ENCODE measurements at places on chromosomes 5 and 9.

GRCh38 chr5:176779537-176779936 is 30.8 kb upstream of the UNC5A start:
- DNase-seq = no peak

DNA sequence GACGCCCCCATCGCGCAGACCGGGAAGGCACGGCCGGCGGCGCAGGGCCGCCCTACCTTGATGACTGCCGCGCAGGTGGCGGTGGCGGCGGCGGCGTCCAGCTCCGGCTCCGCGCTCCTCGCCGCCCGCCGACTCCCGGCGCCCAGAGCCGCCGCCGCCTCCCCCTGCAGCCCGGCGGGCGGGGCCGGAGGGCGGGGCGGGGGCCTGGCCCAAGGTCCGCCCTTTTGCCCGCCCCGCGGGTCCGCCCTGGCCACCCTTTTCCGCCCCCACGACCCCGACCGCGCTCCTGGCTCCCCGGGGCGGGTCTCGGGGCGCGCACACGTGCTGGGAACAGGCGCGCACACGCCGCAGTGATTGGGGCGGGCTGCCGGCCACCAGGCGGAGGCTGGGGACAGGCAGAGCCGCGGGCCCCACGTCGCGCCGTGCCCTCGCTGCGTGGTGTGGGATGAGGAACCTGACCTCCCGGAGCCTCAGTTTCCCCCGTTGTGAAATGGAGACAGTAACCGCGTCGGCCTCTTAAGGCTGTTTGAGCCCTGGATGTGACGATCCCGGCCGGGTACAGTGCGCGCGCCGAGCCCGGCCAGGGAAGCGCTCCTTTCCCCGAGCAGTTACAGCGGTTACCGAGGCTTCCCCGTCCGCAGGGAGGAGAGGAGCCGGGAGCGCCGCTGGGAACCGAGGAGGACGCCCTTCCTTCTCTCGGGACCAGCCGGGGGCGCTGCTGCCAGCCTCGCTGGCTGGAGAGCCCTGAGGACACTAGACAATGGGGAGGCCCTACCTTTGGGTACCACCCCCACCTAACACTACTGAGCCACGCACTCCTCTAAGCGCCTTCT is at the start of gene CORO2A:
CORO2A (minus strand) TSS at position 135 of the 833 bp plus-strand sequence. CDS start 34,977 bp downstream, outside the sequence.
- peak; percentile 35 for DNase-seq

DNA sequence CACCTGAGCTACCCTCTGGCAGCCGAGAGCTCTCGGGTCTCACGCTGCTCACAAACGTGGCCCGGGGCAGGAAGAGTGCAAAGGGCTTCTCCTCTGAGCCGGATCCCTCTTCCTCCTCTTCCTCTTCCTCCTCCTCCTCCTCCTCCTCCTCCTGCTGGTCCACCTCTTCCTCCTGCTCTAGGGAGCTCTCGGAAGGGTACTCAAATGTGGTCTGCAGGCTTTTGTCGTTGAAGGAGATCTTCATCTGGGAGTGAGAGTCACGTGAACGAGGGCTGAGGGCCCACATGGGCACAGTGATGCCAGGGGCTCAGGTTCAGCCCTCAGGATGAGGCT is 3.9 kb downstream of the SSNA1 start:
- no peak for DNase-seq

- DNase-seq = no peak
Observed at GRCh38 chr9:89706731-89707191, 101.9 kb downstream of the GADD45G start.

- DNase-seq = no peak
Observed at GRCh38 chr9:91681461-91682305, 258.1 kb upstream of the NFIL3 start.

- DNase-seq = no peak
Observed at GRCh38 chr9:38160613-38161215, 91.7 kb upstream of the SHB start.

GRCh38 chr9:111969622-111970021 is 73.0 kb downstream of the UGCG start:
- DNase-seq = no peak

DNA sequence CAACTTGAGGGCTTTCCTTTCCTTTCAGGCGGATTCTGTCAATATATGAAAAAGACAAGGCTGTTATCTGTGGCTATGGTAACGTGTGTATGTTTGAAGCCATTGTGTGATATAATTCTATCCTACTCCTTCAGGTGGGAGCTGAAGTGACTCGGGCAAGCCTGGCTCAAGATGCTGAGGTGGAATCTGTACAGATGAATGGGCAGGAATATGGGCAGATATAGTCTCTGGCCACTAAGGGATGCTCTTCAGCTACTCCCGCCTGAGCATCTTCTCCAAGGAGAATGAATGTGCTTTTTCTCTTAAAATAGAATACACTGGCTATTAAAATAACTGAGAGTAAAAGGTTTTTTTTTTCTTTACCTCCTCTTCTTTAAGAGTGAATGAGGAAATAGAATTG is 244.8 kb downstream of the ADGRV1 start:
- DNase-seq = no peak

- DNase-seq = no peak
Observed at GRCh38 chr9:81953096-81953495, 9.8 kb downstream of the SPATA31D3 start.

DNA sequence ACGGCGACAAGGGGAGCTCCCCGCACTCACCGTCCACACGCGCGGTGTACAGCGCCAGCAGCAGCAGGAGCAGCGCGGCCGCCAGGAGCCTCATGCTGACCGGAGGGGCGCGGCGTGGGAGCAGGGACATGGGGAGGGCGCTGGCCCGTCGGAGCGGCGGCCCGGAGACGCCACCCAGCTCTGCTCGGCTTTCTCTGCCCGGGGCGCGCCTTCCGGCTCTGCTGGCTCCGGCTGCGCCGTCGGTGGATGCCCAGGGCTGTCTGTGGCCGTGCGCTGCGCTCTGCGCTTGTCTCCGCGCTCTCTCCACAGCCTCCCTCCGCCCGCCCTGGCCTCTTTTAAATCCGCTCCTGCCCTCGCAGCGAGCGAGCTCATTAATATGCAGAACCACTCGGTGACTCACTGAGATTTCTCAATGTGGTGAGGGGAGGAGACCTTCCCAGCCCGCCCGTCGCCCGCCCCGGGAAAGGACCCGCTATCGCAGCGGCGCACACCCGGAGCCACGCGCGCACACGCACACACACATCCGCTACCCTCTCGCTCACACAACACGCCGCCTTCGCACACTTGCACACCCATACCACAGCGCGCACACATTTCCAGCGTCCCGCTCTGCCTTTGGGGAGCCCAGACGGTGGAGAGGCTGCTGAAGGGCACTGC is at the start of gene CXCL14:
CXCL14 (minus strand) TSS at position 307 of the 657 bp plus-strand sequence; CDS start at position 94, 213 bp downstream.
- no peak for DNase-seq

DNA sequence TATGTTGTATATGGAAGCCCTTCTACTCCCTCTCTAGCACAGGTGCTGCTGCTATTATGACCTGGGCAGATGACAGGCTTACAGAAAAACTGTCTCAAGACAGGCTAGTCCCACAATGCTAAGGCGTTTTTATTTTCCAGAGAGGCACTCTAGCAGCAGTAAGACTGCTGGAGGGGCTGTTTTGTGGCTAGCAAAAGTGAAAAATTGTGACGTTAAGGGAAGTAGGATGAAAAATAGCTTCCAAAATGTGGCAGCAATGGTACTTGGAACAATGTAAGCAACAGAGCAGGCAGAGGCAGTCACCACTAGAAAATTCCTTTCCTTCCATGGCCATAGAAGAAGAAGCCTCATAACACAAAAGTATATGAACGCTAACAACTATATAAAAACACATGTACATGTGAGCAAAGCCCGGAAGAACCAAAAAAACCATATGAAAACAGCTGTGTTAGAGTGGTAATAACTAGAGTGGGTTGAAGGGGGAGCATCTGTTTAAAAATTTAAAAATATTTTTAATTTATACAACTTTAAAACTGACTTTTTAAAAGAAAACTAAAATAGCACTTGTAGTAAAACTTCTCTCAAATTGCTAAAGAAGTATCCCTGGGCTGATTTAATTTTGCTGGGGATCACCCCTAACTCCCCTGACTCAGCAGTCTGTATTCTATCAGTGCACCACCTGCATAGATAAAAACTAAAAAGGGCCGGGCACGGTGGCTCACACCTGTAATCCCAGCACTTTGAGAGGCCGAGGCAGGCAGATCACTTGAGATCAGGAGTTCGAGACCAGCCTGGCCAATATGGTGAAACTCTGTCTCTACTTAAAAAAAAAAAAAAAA is 30.6 kb downstream of the CLINT1 start:
- no peak for DNase-seq

DNA sequence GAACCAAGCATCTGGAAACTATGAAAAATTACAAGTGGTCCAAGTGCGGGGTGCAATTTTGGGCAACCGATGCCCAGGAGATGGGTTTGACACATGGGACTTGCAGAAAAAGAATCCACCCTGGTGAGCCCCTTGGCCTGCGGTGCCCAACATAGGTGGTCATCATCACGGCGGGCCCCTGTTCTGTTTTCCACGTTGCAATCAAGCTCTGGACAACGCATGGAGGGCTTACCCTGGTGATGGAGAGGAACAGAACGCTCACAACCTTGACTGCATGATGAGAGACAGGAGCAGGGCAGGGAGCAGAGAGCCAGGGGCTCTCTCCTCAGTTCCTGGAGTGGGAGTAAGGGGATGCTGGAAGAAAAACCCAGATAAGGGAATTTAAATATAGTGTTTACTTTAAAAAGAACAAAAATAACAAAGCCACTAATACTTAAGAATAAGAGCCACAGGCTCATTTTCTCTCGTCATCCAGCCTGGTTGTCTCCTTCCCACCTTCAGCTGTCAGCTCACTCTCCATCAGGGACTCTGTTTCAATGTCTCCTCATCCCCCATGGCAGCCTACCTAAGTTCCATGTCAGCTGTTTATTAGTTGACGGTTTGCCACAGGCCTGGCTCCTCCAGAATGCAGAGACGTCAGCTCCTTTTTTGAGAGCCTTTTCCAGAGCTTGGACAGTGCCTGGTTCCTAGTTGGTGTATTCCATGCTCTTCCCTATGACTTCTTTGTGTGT is 172.1 kb downstream of the GADD45G start:
- no peak for DNase-seq

DNA sequence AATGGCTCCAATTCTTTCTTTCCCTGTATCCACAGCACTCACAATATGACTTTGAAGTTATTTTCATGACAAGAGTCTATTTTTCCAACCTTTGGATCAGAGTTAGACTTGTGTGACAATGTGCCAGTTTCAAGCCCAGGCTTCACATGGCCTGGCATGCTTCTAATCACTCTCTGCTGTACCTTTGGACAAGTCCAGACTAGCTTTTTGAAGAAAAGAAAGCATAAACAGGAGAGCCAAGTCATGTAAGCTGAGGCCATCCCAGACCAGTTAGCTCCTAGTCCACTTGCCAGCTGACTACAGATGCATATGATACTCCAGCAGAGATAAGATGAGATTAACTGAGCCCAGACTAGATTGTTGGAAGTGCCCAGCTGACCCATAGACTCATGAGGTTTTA is 513.6 kb upstream of the C9orf72 start:
- no peak for DNase-seq

DNA sequence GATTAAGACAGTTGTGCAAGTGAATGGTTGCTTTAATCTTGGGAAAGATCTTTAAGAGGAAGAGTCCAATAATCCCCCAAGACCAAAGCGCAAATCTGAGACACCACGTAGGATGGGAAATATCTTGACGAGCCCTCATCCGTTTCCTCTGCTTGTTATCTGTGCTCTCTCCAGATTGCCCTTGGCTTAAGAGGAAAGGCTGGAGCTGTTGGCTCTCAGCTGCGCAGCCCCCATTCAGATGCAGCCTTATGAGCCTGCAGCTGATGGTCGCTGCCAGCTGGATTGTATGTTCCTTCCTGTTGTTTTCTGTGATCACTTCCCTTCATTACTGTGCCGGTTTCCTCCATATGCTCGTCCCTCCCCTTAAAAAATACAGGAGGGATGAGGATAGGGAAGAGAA is 47.7 kb downstream of the PWWP2A start:
- DNase-seq = no peak

DNA sequence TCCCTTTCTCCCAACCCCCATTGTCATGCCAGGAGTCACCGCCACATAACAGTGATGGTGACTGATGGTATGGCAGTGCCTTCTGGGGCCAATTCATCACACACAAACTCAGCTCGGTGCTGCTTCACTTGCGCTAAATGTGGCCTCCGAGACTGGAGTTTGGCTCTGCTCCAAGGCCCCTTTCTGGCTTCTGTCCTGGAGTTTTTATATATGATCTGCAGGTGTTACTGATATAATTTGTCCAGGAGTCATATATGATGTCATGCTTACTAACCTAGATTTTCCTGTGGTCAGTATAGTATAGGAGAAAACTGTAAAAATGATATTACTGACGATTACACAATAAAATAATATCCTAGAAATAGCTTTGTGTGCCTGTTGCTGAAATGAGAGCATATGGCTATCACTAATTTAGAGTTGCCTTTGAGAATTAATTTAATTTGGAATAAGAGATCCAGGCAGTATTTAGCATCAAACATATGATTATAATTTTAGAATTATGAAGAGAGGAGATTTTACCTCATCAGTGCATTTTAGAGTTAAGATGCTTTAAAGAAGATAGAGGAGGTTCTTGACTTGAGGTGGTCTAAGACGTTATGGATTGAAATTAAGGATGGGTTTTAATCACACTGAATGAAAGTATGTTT is 334.1 kb upstream of the CD180 start:
- DNase-seq = no peak

DNA sequence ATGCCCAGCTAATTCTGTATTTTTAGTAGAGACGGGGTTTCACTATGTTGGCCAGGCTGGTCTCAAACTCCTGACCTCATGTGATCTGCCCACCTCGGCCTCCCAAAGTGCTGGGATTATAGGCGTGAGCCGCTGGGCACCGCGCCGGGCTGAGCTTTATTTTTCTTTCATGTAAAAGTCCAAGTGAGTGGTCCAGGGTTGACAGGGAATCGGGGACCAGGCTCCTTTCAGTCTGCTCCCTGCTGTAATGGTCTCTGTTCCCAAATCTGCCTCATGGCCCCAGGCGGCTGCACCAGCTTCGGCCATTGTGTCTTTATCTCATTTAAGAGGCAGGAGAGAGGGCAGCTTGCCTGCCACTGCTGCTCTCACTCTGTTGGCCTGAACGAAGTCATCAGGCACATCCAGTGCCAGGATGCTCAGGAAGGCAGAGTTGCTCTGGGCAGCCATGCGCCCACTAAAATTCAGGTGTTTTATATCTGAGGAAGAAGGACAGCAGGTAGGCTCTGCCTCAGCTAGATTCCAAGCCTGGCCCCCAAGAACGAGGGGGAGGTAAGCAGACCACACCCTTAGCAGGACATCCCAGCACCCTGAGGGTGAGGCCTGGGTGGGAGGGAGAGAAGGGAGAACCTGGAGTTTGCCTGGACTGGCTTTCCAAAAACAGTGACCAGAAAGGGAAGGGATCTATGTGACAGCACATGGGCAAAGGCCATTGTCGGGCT is 1.7 kb upstream of the CCDC183 start:
- DNase-seq = no peak

- DNase-seq = no peak
Observed at GRCh38 chr5:6724321-6724929, 11.2 kb downstream of the TENT4A start.

- no peak for DNase-seq
Observed at GRCh38 chr5:31769530-31769929, 130.6 kb downstream of the PDZD2 start.

- no peak for DNase-seq
Observed at GRCh38 chr5:42636946-42637345, 119.7 kb upstream of the CCDC152 start.

- no peak for DNase-seq
Observed at GRCh38 chr5:35094948-35095347, 47.2 kb upstream of the AGXT2 start.

GRCh38 chr9:35687972-35688557 is 1.7 kb downstream of the TPM2 start:
- DNase-seq = no peak
